ENCODE measurements at places on chromosomes 5 and 9. TPM values are rescaled to one million over a fixed set of nuclear protein-coding genes. Genes with fewer than 3 reads are reported as not detected.

The PRR7 gene
- total RNA-seq = 1.7 TPM

The DOCK2 gene
- total RNA-seq = 0.56 TPM

The PCDHGA3 gene
- 0.24 TPM for total RNA-seq

The GLDC gene
- 19.0 TPM for total RNA-seq

The CLK4 gene
- 44.9 TPM for total RNA-seq

The LURAP1L gene
- total RNA-seq = 7.7 TPM

The SLC6A19 gene
- 0.24 TPM for total RNA-seq

The GRXCR2 gene
- not detected for total RNA-seq

The ZBTB43 gene
- 13.0 TPM for total RNA-seq

The RNF130 gene
- total RNA-seq = 61.2 TPM

The PPIP5K2 gene
- 50.9 TPM for total RNA-seq

The GDF9 gene
- total RNA-seq = 0.98 TPM

The SLC46A2 gene
- total RNA-seq = 0.14 TPM

The SAXO1 gene
- total RNA-seq = 0.38 TPM

The TNFSF15 gene
- total RNA-seq = 0.23 TPM

The WNK2 gene
- total RNA-seq = 30.6 TPM

The RASEF gene
- 0.83 TPM for total RNA-seq

The DUSP1 gene
- 15.9 TPM for total RNA-seq

The NPR3 gene
- 9.3 TPM for total RNA-seq

DNA sequence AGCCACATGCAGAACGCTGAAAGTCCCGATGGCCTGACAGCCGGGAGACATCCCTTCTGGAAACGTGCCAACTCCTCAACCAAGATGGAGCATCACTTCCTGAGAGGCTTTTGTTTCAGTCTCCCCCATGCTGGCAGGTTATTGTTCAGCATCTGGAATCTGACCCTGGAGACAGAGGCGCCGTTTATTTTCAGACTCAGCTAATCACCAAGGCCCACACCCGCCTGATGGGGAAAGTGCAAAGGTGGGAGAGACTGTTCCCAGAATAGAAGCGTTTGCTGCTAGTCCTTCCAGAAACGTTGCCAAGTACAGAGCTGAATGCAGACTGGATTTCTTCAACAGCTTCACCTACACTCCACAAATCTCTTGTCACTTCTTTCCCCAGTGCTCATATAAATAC lies 41.8 kb upstream of the S1PR3 start:
- ATAC-seq = peak; percentile 74

GRCh38 chr9:89919171-89919681 lies 314.4 kb downstream of the GADD45G start:
- ATAC-seq = peak; percentile 87

DNA sequence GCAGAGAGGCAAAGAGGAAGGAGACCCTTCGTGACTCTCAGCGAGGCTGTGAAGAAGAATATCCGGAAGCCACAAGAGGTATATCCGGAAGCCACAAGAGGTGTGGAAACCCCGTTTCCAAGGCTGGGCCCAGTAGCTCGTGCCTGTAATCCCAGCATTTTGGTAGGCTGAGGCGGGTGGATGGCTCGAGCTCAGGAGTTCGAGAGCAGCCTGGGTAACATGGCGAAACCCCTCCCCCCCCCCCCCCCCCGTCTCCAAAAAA lies 612 bp upstream of the BBLN start:
- ATAC-seq = peak; percentile 0

GRCh38 chr5:27381686-27382085 lies 343.3 kb upstream of the CDH9 start:
- ATAC-seq = no peak

DNA sequence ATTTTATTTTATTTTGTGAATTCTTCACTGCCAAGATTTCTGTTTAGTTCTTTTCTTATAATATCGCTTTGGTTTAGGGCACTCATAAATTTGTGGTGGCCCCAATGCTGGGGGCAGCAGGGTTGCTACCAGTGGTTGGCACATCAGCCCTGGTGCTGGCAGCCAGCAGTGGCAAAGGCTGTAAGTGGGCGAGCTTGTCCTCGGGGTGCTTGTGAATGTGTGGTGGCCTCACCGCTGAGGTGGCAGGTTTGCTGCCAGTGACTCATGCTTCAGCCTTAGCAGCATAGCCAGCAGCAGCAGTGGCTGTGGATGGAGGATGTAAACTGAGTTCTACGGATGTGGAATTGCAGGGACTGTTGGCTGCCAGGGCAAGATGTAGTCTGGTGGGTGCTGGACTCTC lies 262.9 kb upstream of the DMAC1 start:
- no peak for ATAC-seq

- no peak for ATAC-seq
Observed at GRCh38 chr5:164306662-164307061, 801.2 kb downstream of the MAT2B start.

GRCh38 chr5:178261666-178262600 lies 29.3 kb upstream of the PHYKPL start:
- no peak for ATAC-seq

- no peak for ATAC-seq
Observed at GRCh38 chr5:109485030-109485429, 75.3 kb upstream of the PJA2 start.

DNA sequence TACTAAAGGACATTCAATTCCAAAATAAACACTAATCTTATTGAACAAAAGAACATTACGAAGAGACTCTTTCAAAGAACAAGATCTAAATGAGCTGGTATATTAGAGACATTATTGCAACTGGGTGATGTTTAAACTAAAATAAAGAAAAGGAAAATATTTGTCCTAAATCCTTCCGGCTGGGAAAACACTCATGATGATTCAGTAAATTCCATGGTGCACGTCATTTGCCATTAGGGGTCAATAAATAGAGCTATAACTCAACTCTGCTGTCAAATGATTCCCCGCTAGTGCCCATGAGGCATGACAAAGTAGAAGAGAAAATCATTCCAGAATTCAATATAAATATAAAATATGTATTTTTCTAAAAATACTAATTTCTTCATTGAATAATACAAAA lies 565.5 kb upstream of the TUSC1 start:
- no peak for ATAC-seq

DNA sequence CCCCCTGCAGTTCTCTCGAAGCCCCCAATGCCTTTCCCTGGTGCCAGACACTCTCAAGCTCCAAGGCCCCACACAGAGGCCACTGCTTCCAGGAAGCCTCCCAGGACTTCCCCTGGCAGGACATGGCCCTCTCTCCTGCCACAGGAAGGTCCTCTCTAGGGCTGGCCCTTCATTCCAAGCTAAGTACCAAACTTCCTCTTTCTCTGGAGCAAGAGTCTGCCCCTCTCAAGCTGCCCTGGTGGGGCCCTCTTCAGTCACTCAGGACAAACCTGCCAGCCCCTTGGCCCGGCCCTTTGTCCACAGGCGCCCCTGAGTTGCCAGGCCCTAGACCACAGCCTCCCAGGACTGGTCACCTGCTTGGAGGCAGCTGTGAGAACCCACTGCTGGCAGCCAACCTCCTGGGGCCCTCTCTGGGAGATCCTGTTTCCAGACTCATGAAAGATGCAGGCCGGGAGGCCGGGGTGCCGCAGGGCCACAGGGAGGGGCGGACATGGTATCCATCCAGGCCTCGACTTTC lies 6.6 kb downstream of the NINJ1 start:
- no peak for ATAC-seq

- ATAC-seq = no peak
Observed at GRCh38 chr9:114037249-114037648, 40.9 kb downstream of the AMBP start.

DNA sequence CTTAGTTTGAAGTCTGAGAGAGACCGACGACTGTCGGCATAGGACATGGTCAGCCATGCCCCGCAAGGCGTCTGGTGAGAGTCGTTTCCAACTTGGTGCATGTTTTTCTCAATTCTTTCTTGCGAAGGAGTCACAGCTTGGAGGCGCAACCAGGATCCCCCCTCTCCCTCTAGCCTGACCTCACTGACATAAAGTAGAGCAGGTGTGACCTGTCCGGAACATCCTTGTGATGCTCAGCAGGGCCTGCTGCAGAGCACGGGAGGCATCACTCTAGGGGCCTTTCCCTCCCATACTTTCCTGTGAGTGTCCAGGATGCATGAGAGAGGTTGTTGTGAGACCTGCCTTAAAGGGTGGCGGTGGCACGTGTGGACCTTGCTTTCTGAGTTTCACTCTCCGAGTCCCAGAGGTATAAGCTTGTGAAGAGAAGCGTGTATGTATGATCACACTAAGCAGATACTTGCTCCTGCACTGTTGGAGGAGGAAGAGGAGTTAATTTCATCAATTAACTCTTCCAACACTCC lies 5.0 kb downstream of the TENT4A start:
- no peak for ATAC-seq

GRCh38 chr5:133667217-133667616 lies 54.9 kb upstream of the FSTL4 start:
- ATAC-seq = no peak

- no peak for ATAC-seq
Observed at GRCh38 chr5:5235685-5236084, 95.6 kb downstream of the ADAMTS16 start.

GRCh38 chr9:68740561-68740960 lies 35.5 kb downstream of the PIP5K1B start:
- ATAC-seq = no peak

- ATAC-seq = no peak
Observed at GRCh38 chr9:73845539-73845938, 651.6 kb upstream of the RORB start.

DNA sequence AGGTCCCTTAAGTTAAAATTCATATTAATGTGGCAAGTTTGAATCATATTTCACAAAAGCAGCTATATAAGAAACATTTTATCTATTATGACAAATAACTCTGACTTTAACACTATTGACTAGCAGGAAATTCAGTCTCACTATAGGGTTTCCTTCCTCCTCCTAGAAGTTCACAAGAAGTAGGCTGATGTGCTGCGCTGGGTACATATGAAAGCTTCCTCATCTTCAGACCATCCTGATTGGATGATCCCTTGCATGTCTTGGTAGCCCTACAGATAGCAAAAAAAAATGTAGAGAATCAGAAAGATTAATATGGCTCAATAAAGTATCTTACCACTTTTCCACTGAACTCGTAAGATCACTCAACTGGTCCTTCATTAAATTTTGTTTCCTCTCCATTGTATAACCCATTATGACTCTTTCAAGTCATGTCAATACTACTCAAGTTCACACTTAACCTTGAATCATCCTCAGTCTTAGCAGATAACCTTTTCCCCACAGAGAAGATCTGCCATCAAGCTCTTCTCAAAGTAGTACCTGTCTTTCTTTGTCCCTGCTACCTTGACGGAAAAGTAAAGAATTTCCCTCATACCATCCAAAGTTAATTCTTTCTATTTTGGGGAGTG lies 11.5 kb upstream of the PSIP1 start:
- ATAC-seq = no peak

- no peak for ATAC-seq
Observed at GRCh38 chr9:124468061-124468740, 17.9 kb downstream of the ADGRD2 start.

DNA sequence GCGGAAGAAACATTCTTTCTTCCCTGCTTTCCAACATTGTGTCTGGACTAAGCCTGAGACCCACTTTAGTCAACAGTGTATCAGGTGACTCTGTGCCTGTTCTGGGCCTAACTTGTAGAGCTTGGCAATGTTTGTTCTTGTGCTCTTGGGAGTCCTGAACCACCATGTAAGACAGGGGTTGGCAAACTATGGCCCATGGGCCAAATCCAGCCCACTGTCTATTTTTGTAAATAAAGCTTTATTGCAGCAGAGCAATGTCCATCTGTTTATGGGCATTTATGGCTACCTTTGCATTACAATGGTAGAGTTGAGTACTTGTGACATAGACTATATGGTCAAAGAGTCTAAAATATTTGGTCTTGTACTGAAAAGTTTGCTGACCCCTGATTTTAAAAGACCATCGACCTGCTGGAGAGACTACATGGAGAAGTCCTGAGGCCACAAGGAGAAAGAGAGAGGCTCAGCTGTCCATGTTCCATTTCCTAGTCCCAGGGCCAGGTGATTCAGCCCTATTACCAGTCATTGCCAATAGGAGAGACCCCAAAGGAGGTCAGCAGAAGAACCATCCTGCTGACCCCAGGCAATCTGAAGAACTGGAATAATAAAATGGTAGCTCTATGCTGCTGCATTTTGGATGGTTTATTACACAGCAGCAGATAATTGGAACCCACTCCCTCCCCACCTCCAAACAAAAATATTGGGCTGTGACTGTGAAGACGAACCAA lies 211.3 kb downstream of the AUH start:
- no peak for ATAC-seq

DNA sequence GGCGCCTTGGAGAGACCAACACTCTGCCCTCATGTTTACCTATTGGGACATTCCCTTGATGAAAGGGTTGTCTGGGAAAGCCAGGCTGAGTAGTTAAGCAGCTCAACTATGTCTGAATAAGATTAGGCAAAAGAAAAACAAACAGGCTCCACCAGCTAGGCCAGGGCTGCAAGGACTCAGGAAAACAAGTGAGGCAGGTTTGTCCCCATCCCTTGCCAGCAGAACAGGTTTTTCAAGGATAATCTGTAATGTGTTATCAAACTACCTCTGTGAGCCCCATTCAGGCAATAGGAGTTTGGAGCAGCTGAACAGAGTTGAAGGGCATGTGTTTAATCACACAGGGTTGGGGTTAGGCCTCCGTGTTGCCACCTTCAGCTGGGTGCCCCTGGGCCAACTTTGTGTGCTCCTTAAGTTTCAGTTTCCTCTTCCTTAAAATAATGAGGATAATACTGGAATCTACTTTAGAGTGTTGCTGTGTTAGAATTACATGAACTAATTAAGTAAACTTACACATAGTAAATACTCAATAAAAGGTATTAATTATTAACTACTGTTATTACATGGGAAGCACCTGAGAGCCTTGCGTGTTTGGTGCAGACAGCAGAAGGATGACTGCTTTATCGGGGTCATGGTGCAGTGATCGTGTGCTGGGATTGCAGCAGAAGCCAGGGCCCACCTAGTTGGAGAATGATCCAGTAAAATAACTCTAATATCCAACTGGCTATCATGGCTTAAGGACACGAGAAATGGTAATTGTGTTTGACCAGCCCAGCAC lies 72.1 kb upstream of the ATP10B start:
- ATAC-seq = peak; percentile 76

- ATAC-seq = peak; percentile 8
Observed at GRCh38 chr5:136054142-136055019, 25.6 kb downstream of the TGFBI start.

GRCh38 chr9:68540712-68541535 lies at the start of gene TMEM252:
Gene TMEM252 (minus strand): TSS chr9:68540883. CDS start chr9:68540814, 69 bp downstream.
- no peak for ATAC-seq

- ATAC-seq = peak; percentile 89
Observed at GRCh38 chr5:168047043-168047668, 244.3 kb upstream of the WWC1 start.
